NCI-H2081 treated with DMSO at 0.1 percent for 48 hours (cell line): ENCODE measurements at places on chromosomes 3 and 15.

DNA sequence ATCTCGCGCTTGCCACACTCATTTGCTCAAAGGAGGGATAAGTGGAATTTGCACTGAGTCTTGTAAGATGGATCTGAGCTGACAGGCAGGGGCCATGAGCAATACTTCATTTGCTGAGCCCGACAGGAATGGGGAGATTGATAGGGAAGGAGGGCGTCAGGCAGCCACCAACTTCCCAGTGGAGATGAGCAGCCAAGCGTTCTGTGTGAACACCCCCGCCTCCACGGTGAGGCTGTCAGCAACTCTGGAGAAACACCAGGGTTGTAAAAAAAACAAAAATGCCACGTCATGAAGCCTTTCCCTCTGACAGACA, 36.8 kb downstream of the TLE3 start:
- DNase-seq, result no peak

DNA sequence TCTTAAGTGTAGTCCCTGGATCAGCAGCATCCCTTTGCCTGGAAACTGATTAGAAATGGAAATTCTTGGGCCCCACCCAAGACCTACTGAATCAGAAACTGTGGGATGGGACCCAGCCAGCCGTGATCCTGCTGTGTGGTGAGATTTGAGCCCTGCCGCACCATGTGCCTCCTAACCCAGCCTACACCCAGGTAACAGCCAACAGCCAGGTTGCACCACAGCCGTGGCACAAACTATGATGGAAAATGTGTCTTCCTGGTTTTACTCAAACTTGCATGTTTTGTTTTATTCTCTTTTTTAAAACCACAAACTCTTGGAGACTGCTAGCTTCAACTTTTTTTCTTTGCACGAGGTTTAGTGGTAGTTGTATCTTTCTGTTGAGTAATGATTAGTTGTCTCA, 2.6 kb downstream of the LIMD1 start:
- no peak for DNase-seq

- DNase-seq, result no peak
These were observed 271.1 kb downstream of the EBLN2 start for GRCh38 chr3:73332558-73332957.

DNA sequence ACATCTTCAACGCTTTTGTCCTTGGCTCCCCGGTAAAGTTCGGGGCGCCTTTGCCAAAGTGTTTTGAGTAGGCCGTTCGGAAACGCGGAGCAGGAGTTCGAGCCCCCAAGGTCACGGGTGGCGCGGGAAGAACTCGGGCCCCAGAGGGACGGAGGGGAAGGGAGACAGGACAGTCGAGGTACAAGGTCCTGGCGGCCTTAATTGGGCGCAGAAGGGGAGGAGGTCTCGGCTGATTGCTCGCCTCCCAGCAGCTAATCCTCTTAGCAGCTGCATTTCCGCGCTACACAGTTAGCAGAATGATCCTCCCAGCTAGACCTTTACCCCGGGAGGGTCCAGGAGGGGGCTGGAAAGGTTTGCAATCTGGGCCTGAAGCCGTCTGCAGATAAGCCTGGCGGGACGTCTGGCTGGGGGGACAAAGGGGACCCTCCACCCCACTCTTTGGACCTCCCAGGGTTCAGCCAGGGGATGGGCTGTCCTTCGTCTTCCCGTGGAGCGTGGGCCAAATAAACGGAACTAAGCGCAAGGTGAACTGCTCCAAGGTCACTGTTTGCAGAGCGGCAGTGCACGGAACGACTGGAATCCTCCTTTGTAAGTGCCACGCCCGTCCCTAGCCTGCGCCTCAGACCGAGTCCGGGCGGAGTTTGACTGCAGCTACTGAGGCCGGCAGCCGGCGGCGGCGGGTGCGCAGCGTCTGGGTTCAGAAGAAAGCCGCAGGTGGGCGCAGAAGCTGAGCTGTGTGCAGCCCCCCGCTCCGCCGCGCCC, 7.2 kb downstream of the EOMES start:
- DNase-seq, result no peak

DNA sequence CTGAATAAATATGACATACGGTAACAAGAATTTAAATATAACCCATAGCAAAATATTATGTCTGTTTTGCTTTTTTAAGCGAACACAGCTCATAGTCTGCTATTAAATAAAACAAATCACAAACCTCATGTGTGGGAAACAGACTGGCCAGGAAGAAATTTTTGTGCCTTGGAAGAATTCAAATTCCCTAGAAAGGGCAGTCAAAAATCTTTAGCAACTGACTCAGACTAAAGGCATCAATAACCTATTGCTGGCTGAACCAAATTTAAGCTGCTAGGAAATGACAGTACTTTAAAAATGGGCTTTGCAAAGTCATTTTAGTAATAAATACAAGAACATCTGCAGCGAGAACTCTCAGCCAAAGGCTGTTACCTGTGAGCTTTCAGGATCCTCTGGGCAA, 151.4 kb downstream of the PLD1 start:
- DNase-seq, result no peak

GRCh38 chr15:38283010-38283409, 30.4 kb downstream of the SPRED1 start:
- no peak for DNase-seq

DNA sequence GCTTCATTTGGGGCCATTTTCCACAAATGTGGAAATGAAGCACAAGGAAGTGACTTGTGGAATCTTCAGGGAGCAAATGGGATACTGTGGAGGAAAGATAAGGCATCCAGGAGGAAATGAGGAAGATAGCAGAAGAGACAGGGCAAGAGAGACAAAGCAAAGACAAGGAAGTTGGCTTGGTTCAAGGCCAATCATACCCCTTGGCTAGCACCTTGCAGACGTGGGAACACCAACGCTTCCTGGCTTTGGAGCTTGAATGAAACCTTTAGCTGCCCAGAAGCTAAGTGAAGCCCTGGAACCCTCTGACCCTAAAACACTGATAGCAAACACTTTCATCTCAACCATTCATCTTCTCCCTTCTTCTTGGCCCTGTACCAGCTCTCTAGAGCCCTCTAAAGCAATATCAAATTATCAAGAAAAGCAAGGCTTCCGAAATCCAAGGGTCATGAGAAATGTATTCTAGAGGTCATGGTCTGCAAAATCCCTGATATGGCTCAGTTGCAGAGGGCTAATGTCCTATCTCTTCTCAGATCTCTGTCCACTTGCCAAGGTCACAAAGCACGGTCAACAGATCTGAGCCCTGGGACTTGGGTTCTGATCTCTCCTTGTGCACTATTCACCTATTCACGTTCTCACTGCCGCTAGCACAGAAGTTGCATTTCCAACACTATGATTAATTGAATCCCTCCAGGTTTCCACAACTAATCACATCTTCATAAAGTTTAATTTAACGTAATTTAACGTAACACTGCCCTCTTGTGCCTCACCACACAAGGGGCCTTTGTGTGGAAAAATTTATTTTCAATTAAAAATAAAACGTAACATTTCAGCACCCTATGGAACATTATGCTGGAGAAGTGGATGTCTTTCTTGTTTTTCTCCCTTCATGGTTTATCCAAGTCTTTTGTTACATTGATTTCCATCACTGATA, 557.6 kb upstream of the ADAMTS9 start:
- no peak for DNase-seq

DNA sequence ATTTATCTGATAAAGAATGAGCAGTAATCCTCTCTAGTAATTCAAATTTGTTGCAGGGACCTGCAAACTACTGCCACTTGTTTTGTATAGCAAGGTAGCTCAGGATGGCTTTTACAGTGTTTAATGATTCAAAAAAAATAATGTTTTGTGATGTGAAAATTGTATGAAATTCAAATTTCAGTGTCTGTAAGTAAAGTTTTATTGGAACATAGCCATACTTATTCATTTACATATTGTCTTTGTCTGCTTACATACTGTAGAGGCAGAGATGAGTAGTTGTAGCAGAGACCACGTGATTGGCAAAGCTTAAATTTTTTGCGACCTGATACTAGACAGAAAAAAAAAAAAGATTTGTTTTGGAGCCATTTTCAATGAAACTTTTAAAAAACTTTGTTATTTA, 6.5 kb upstream of the UTS2B start:
- no peak for DNase-seq

GRCh38 chr15:34942363-34942762, 27.2 kb downstream of the AQR start:
- no peak for DNase-seq

- no peak for DNase-seq
These were observed 164.6 kb upstream of the LINGO1 start for GRCh38 chr15:77797270-77797669.

GRCh38 chr15:71937650-71938311, 127.4 kb downstream of the NR2E3 start:
- DNase-seq, result no peak

- DNase-seq, result no peak
These were observed 504 bp downstream of the ABHD2 start for GRCh38 chr15:89088605-89089315.

GRCh38 chr15:40911141-40911540, 16.9 kb downstream of the VPS18 start:
- DNase-seq, result no peak

DNA sequence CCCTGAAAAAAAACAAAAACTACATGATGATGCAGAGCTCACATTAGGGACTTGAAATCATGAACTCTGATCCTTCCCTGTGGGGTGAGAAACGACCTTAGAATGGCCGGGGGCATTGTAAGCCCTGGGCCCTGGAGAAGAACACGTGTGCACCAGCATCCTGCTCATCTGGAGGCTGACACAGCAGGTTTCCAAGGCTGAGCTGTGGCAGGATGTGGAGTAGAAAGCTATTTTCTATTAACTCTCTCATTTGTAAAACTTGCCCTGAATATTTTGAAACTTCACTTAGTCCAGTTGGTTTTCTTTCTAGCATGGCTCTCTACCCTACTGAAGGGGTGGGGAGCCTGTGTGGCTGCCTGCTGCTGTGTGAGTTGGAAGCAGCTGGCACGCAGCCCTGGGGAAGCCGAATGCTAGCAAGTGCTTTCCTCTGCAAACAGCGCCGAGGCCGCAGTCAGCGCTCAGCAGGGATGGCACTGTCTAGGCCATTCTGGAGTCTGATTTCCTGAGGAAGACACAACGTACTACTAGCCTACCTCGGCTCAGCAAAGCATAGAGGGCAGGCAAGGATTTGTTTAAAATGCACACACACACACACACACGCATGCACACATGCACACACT, 58.0 kb downstream of the GABRG3 start:
- no peak for DNase-seq

DNA sequence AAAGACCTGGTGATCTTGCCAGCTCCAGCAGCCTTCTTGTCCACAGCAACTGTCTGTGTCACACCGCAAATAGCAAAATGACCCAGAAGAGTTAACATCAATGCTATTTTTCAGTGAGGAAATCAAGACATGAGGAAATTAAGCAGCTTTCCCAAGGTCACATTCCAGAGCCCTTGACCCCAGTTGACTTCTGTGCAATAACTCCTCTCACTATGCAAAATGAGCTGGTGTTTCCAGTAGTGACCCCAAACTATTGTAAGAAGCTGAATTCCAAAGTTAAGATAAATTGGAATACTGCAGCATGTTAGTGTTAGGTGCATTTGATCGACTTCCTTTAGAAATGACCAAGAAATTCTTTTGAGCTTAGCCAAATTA, 172.8 kb upstream of the SNTN start:
- no peak for DNase-seq

DNA sequence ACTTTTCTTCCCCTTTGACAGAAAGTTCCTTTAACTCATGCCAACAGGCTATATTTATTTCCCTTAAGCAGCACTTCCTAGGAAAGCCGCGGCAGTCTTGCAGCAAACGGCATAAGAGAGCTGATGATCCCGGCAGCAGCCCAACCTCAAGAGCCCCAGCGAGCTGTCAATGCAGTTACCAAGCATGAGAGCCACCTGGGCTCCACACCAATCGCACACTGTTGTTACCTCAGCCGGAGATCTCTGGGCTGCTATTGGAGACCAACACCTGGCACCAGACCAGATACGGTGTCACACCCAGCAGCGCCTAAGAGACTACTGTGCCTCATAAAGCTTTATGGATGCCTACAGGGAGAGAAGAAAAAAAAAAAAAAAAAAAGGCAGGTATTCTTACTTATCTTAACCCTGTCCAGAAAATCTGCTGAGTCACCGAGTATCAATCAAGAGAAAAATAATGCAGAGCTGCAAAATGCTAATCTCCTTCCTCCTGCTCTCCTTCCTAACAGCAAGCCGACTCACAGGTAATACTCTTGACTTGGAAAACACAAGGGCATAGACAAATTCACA, 11.7 kb downstream of the ABCC5 start:
- DNase-seq, result peak; percentile 97

DNA sequence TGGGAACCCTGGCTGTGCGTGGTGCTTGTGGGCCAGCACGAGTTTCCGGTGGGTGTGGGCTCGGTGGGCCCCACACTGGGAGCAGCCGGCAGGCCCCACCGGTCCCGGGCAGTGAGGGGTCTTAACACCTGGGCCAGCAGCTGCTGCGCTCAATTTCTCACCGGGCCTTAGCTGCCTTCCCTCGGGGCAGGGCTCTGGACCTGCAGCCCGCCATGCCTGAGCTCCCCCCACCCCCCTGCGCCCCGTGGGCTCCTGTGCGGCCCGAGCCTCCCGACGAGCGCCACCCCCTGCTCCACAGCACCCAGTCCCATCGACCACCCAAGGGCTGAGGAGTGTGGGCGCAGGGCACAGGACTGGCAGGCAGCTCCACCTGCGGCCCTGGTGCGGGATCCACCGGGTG, 49.4 kb downstream of the TM4SF18 start:
- DNase-seq, result no peak

DNA sequence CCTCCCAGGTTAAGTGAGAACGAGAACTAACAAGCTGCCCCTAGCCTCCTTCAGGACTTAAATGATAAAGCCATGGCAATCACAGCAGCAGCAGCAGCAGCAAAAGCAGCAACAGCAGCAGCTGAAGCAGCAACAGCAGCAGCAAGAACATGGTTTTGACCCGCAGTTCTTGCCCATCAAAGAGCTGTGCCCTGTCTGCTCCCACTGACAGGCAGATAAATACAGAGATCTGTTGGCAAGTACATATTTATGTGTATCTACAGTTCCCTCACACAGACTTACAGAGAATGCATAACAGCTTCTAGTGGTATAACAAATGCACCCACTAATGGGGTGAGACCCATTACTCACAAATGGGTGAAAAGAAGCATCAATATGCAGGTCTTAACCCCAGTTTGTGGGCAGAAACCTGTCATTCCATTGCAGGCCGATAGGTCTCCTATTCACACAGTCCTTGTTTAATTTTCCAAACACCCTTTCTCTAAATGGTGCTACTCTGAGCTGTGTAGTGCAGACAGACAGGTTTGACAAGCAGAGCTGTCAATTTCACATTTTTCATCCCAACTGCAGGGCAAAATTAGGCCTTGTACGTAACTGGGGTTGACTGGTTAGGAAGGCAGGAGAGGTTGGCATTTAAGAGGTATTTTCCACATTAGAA, 316.3 kb downstream of the TIGIT start:
- no peak for DNase-seq
